ENCODE measurements at places on chromosomes 6 and 20.

DNA sequence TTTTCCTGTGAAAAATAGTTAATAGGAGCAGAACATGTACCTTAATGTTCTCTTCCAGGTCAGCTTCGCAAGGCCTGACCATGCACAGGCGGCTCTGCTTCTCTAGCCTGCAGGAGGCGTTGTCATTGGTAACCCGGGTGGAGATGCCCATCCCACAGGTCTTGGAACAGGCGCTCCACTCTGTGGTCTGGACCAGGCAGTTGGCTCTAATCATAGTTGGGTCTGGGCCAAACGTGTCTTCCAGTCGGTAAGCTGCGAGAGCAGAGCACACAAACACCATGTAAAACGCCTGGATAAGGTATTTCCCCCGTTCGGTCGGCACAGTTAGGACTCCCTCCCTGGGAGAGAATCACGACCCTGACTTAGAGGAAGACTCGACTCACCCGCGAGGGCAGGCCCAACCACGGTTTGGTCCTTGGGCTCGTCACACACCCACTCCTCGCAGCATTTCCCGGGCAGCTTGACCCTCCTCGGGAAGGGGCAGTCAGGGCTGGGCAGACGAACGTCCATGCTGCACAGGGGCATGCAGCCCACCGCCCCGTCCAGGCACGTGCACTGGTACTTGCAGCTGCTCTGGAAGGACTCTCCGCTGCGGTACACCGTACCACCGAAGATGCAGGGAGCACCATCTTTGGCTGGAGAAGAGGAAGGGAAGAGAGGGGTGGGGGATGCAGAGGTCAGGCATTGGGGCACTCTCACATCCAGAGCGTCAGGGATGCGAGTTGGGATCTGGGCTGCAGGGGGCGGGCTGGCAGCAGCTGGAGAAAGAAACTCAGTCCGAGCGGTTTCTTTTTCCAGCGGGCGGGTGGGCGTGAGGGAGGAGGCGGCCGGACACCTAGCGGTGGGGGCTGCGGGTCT, 1.0 kb downstream of the CCN2 start:
- DNase-seq: peak; percentile 96

DNA sequence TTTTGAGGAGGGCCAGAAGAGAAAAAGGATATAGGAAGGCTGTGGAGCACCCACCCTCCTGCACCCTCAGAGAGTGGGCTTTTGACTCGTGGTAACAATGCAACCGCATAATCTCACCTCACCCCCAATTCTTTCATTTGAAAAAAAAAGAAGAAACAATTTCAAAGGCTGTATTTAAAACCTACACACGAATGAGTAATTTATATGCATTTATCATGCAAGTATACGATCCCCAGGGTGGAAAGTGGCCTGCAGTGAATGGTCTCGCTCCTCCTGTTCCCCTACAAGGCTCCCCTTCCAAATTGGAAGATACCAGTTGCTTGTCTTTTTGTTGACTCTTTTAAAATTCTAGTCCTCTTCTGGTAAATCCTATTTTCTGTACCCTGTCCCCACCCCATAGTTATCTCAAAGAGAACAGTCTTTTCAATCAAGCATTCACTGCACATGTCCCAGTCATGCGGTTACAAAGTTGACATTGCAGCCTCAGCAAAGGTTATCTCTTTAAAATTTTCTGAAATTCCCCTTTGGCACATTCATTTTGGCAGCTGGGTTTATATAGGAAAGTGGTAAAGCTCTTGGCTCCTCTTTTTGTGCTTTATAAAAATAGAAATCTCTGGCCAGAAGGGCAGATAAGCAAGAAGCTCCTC, 110.6 kb downstream of the ARID1B start:
- DNase-seq: no peak

- peak; percentile 24 for DNase-seq
These were observed 40.8 kb downstream of the CCDC170 start for GRCh38 chr6:151534576-151534975.

DNA sequence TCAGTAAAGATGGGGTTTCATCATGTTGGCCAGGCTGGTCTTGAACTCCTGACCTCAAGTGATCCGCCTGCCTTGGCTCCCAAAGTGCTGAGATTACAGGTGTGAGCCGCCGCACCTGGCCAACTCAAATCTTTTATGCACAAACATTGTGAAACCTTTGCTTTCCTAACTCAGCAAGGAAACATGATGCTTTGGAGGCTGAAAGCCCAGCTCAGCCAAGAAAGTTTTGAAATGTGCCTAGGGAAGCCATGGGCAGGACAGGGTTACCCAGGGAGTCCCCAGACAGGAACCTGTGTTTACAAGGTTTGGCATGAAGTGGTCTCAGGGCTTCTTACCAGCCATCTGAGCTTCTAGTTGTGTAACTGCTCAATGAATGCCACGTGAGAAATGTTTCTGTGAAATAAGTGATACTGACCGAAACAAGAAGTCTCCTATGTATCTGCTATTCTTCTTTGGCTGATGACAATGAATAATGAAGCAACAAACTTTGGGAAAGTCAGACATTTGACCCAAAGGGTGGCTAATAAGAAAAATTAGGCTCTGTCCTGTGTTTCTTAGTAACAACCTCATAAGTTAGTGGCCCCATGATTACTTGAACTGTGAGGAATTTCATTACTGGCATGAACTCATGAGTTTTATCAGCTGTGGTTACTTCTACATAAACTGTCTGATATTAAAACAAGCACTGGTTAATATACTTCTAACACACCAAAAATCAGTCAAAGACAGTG, 163.5 kb downstream of the KIF6 start:
- no peak for DNase-seq

DNA sequence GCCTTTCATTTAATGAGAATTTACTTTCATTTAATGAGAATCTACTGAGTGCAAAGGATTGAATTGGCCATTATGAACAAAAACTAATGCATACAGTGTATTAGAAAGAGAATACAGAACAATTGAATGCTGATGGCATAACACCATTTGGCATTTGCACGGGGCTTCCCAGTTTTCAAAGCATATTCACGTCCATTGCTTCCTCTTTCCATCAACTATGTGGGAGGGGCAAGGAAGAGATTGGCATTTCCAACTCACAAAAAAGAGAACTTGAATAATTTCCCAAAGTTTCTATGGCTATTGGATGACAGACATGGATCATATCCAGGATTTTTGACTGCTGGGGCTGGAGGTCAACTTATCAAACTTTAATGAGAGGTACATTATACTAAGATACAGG, 23.2 kb upstream of the ARG1 start:
- DNase-seq: no peak

DNA sequence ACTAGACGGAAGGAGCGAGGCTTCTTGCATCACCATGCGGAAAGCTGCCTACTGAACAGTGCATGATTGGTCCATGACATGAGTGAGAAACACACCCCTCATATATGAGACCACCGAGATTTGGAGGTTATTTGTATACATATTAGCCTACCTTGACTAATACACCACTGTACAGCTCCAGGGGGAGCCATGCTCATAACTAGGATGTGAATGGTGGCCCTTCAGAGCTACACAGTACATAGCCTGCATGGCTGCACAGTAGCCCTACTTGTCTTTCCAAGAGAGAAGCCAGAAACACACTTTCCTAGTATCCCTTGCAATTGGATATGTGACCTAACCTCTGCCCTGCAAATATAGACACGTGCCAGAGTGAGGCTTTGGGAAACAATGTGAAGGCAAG, 21.8 kb upstream of the MCUR1 start:
- no peak for DNase-seq

GRCh38 chr6:20763296-20763695, 229.0 kb downstream of the CDKAL1 start:
- no peak for DNase-seq

DNA sequence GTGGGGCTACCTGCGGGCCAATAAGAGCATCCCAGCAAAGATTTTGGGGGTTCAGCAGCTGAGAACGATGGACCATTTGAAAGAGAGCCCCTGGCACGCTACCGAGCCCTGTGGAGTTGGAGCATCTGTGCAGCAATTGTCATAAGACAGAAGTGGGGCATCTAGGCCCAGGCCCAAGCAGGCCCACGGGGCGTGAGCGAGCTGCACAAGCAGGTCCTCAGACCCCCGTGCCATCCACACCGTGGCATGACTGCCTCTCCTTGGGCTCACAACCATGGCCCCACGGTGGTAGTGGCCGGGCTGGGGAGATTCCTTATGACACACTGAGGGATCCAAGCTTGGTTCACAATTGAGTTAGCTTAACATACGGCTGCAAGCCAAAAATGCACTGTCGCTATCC, 103.3 kb upstream of the AGPAT4 start:
- no peak for DNase-seq

DNA sequence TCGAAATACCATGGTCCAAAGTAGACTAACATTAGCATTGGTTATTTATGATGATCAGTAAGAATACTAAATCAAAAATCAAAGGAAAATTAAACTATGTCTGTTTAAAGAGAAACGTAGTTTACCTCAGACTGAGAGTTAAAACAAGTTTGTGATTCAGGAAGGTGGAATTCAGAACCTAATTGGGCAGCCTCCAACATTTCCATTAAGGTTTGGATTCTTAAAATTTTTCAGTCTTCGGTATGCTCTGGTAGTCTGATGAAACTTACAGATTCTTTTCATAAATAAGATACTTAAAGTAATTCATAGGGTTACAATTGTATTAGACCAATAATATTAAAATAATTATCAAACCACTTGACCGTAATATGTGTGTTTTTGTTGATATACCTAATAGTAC, 18.6 kb downstream of the HFE start:
- no peak for DNase-seq

GRCh38 chr6:137467211-137467610, 27.0 kb downstream of the OLIG3 start:
- no peak for DNase-seq

GRCh38 chr6:112037783-112038216, 16.1 kb upstream of the CCN6 start:
- peak; percentile 95 for DNase-seq

- peak; percentile 92 for DNase-seq
These were observed 92.6 kb upstream of the CLDN20 start for GRCh38 chr6:155171109-155171746.

DNA sequence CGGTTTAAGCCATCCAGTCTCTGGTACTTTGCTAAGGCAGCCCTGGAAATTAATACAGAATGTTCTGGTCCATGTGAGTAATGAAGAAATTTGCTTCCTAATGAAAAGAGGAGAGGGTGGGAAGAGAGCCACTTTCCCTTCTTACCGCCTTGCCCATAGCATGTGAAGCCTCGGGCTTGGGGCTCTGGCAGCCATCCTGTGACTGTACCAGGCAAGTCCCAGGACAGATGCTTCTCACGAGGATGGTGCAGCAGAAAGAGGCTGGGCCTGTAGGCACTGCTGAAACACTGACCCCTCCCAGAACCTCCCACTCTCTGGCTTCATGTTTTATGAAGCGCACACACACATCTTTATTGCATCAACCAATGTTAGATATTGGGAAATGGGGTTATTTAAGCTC, 74.8 kb downstream of the IYD start:
- no peak for DNase-seq

- DNase-seq: no peak
These were observed 43.5 kb downstream of the SAMD5 start for GRCh38 chr6:147551976-147552375.

All from fibroblast of pulmonary artery (primary cell).